Endothelial cell of umbilical vein (primary cell): ENCODE measurements at places on chromosomes 2 and 18. TPM values are rescaled to one million over a fixed set of nuclear protein-coding genes. Genes with fewer than 3 reads are reported as not detected.

PDE1A gene
- total RNA-seq: 0.49 and 0.83 TPM in 2 replicates

- peak; percentile 83 for DNase-seq
Observed at GRCh38 chr18:31685097-31686082, 1.0 kb upstream of the B4GALT6 start.

DNA sequence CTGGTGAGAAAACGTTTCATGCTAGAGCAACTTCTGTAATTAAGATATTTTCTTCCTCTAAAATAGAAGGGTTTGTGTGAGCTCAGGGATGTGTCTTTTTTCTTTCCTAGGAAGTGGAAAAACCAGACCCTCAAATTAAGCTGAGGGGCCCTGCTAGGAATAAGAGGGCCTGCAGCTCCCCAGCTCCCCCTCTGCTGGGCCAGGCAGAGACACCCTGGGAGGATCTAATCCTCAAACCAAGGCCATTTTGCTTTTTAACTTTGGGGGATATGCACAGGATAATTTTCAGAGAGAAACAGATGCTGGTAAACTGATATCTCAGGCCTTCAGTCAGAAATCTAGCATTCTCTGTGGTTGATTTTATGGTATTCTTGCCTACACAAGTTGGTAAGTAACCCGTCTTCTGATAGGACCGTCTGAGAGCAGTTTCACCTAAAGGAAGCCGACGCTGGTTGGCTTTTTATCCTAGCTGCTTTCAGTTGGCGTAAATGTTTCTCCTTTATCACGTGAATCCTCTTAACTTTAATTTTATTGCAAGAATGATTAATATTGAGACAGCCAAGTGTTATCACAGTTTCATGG is 34.8 kb downstream of the SNTG2 start:
- DNase-seq: no peak

GRCh38 chr2:181258720-181259119 is 198.5 kb upstream of the ITGA4 start:
- DNase-seq: no peak

- DNase-seq: no peak
Observed at GRCh38 chr2:167602122-167602521, 645.3 kb downstream of the STK39 start.

GRCh38 chr2:40202798-40203400 is 249.0 kb downstream of the SLC8A1 start:
- DNase-seq: no peak

CYP20A1 gene
- total RNA-seq: 19.7 and 26.5 TPM in 2 replicates

GRCh38 chr2:107595285-107595684 is 231.4 kb upstream of the RGPD4 start:
- DNase-seq: no peak

GRCh38 chr2:42783511-42783910 is 8.9 kb downstream of the HAAO start:
- DNase-seq: no peak

SCYGR7 gene
- not detected in 2 replicates for total RNA-seq

DNA sequence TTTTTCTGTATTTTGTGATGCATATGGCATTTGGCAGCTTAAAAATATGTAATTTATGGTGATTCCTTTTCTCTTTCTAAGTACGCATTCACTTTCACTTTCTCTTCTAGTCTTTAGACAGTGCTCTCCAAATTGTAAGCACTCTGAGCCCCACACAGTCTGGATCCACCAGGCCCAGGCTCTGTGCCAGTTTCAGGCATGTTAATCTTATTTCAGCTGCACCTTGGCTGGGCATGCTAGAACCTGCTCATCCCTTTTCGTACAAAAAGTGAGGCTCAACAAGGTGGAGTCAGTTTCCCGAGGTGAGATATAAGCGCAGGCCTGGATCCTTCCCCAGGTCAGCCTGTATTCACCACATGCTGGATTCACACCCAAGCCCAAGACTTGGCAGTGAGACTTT is 203.9 kb downstream of the MTX2 start:
- peak; percentile 58 for DNase-seq

DNA sequence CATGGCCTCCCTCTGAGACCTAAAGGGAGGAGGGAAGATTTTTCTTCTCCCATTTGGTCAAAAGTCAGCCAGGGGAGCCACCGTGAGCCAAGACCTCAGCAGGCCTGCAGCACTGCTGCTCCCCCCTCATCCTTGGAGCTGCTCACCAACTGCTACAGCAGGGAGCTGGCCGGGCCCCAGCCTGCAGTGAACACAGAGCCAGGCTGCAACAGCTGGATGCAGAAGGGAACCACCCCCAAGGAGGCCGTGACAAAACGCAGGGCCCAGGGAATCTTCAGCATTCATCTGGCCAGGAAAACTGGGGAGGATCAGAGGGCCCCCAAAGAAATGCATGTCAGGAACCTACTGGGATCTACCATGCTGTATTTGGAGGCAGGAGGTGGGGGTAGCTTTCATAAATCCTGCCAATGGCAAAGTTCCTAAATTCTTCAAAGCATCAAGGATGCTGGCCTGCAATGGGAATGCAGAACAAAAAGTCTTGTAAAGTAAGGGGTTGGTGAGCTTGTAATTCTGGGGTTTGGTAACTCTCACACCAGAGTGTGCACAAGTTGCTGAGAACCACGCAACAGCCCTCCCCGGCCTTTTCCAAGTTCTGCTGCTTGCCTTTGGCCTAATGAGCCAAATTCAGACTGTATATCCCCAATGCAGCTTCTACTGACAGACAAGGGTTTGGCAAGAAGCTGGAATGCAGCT is 61.0 kb downstream of the CACNB4 start:
- no peak for DNase-seq

RNF152 gene
- 24.0 and 27.5 TPM in 2 replicates for total RNA-seq

DNA sequence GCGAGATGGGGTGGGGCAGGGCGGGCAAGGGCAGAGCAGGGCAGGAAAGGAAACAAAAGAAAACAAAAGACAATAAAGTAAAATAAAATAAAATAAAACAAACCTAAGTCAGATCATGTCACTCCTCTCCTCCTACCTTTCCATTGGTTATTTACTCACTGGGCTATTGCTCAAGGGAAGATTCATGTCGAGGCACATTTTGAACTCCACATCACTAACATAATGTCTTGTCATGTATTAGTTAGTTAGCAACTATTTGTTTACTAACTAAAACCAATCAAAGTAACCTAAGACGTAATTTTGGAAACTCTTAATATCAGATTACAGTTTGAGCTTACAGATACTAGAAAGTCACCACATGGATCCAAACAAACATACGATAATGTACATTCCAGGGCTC is 2.2 kb downstream of the C1D start:
- no peak for DNase-seq
